RWPE2 (cell line): ENCODE measurements at places on chromosomes 4 and X.

DNA sequence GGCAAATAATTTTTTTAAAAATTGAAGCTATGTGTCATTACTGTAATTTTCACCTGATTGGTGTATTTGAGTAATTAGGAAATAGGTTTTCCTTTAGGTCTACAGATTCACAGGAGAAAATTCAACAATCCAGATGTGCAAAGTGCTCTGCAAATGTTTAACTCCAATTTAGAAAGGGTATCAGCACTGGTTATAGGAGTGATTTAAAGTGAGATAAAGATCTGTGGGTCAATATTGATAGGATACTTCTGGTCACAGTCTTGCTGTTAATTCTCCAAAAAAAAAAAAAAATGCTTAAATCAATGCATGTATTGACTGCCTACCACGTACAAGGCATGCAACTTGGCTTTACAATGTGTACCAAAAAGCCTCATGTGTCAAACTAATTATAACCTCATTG, 271.3 kb downstream of the PPP3CA start:
- DNase-seq = no peak

DNA sequence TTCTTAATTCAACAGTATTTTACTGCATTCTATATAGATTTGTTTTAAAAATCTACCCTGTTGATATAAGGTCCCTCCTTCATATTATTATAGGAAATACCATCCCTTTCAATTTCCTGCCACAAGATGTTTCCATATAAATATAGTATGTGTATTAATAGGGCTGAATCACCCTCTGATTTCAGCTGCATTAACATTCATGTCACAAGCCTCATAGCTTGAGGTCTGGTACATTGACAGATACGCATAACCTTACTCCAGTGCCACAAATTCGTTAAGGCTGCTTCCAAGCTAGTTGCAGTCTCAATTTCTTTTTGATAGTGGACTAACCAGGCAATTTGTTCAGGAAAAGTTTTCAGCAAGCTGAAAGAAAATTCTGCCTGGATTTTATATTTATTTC, 128.4 kb downstream of the KLHL34 start:
- DNase-seq = no peak

- DNase-seq = no peak
Measured at GRCh38 chr4:104616401-104616820, 121.7 kb upstream of the CXXC4 start.

DNA sequence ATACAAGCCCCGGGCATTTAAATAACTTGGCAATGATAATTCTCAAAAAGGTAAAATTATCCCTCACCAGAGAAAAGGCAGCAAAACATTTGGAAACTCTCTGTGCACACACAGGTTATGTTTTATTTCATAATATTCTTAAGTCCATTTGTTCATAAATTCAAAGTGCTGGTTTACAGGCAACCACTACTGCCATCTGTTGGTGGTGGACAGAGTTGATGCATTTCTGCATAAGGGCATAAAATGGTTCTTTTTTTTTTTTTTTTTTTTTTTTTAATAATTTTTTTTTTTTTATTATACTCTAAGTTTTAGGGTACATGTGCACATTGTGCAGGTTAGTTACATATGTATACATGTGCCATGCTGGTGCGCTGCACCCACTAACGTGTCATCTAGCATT, 31.5 kb upstream of the IL21 start:
- DNase-seq = no peak

GRCh38 chr4:2800691-2801596, 8.1 kb downstream of the SH3BP2 start:
- DNase-seq = peak; percentile 62

- DNase-seq = no peak
Measured at GRCh38 chrX:12065251-12065650, 73.0 kb upstream of the FRMPD4 start.

DNA sequence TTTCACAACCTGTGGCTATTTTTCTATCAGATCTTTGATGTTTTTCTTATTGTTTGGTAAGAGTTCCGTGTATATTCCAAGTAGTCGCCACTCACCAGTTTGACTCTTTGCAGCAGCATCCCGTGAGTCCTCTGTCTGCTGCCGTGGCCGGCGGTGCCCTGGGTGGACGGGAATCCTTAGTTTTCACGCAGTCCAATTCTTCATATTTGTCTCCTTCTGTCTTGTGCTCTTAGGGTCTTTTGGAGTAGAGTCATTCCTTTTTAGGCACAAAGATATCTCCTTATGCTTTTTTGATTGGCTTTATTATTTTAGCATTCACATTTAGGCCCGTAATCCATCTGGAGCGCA, 94.9 kb upstream of the MSX1 start:
- DNase-seq = no peak

DNA sequence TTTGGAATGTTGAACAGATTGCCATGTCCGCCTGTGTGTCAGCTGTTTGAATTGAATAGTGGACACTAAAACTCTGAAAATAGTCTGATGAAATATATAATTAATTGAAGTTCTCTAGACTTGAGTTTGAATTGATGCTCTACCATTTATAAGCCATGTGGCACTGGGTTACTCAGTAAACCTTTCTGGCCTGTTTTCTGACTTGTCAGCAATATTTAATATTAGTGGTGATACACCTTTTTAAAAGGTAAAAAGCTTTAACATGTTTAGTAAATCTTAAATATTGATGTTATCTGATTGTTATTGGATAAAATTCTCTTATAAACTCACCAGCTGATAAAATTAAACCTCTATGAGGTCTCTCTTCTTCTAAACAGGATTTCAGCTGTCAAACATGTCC, 695.4 kb upstream of the HS3ST1 start:
- DNase-seq = no peak

GRCh38 chrX:134249241-134249640, 12.3 kb downstream of the CCDC160 start:
- no peak for DNase-seq

DNA sequence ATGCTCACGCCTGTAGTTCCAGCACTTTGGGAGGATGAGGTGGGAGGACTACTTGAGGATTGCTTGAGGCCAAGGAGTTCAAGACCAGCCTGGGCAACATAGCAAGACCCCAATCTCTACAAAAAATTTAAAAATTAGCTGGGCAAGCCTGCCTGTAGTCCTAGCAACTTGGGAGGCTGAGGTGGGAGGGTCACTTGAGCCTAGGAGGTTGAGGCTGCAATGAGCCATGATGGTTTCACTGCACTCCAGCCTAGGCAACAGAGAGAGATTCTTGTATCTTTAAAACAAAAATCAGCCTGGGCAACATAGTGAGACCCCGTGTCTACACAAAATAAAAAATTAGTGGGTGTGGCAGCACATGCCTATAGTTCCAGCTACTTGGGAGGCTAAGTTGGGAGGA, 1.9 kb downstream of the ZNF41 start:
- DNase-seq = no peak

- DNase-seq = no peak
Measured at GRCh38 chr4:68447201-68447600, at the start of gene TMPRSS11E. TMPRSS11E (plus strand) TSS chr4:68447463; CDS start chr4:68447513, 50 bp downstream.

GRCh38 chr4:174526731-174527130, 4.4 kb upstream of the HPGD start:
- DNase-seq = no peak

- peak; percentile 59 for DNase-seq
Measured at GRCh38 chr4:54231768-54232688, 2.9 kb downstream of the PDGFRA start.

DNA sequence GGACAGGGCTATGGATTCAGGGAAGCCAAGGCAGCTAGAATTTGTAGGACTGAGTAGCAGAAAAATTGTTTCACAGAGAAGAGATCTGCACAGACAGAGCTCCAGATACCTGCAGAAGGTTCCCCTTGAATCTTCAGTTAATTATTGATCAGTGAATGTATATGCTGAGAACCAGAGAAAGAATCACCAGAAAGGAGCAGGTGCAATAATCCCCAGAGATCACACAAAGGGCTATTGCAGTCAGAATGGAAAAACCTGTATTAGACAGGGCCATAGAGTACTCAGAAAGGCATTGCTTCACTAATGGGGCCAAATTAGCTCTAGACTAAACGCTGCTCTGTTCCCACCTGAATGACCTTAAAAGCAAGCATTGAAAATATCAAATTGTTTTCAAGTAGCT, 35.5 kb upstream of the SMAD1 start:
- no peak for DNase-seq

- no peak for DNase-seq
Measured at GRCh38 chr4:151488968-151489367, 80.0 kb downstream of the FHIP1A start.

DNA sequence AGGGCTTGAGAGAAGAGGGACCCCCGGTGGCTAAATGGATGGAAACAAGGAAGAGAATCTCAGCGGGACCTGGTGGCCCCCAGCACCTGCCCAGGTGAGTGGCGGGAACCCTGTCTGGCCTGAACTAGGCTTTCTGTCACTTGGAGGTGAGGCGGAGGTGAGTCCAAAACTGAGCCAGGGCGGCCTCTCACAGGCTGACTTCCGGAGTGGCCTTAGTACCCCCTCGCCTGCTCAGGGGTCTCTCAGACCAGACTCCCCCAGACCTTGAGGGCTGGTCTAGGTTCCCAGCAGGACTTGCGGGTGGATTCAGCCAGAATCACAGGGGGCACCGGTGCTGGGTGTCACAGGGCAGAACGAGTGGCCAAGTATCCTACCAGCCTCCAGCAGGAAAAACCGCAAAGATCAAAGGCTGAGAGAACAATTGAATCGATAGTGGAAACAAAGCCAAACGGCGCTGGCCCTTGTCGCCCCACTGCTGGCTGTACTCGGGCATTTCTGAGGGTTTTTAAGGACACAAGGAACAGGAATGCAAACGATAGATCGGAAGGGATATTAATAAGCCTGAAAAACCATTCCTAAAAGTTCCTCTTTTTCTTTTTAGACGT, 67.8 kb downstream of the WFS1 start:
- no peak for DNase-seq

GRCh38 chrX:29143756-29144155, 556.5 kb downstream of the IL1RAPL1 start:
- DNase-seq = no peak

DNA sequence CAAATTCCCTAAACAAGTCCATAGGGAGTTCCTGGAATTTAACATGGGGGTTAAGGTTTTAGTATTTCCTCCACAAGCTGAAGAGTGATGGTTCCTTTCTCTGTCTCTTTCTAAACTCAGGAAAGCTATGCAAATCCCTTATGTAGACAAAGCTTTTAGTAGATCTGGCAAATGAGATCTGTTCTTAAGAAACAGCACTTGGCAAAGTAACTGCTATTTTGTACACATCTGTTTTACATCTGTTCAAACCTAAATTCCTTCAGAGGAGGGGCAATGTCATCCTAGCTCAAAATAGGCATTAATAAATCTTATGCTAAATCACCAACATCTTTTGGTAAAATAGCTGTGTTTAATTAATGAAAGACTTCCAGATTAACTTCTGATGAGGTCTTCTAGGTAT, 137.8 kb upstream of the TBC1D9 start:
- DNase-seq = no peak

- DNase-seq = no peak
Measured at GRCh38 chr4:53694666-53695065, 103.4 kb upstream of the LNX1 start.

GRCh38 chr4:121790976-121791375, 10.1 kb upstream of the EXOSC9 start:
- no peak for DNase-seq

GRCh38 chr4:145679520-145679919, 426 bp upstream of the C4orf51 start:
- DNase-seq = no peak

DNA sequence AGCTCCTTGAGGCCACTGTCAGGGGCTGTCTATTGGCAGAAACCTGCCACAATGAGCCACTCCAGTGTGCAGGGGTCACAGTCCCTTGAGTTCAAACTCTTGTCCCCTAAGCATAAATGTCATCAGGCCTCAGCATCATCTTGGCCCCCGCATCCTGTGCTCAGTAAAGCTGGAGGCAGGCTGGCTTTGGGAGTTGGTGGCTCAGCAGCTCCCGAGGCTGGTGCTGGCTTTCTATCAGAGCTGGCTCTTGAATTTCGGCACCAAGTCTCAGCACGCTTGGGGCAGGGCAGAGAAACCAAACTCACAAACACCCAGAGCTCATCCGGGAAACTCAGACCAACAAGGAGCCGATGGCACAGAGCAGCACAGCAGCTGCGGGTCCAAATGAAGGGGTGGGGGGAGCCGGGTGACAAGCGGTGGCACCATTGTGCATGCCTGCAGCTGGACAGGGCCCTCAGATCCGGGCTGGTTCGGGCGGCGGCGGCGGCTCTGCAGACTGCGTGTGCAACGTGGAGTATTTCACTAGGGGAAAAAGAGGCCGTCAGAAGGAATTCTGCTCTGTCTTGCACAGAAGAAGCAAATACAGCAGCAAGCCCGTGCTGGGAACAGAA, 75.5 kb downstream of the MTMR1 start:
- no peak for DNase-seq

DNA sequence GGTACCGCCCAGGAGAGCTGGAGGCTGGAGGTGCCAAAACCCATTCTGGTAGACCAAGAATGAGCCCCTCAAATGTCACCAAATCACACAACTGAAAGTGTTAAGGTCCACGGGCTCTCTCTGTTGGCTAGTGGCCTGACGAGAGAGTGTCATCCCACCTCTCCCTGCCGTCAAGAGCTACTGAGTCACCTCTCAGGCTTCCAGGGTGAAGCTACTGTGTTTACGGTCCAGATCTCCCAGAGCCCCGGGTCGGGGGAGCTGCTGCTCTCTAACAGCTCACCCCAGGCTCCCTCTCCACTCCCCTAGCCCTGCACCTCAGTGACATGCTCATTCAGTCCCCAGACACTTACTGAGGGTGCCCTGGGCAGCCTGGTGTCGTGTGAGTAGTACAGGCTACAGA, 59.2 kb downstream of the ADGRG2 start:
- no peak for DNase-seq

GRCh38 chr4:68712207-68712606, 41.8 kb upstream of the UGT2B15 start:
- no peak for DNase-seq

DNA sequence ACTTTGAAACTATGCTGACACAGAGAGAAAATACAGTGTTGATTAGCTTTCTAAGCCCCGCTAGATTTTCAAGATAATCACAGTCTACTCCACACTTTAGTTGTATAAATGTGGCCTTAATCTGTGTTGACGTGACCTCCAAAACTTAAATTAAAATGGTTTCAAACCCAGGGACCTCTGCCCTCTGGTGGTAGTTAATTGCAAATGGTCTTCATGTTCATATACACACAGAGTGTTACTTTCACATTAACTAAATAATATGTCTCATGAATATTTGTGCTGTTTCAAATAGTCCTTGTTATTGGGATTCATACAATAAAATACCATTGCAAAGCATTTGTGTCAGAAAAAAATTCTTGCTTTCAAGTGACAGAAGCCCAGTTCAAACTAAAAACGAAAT, 64.3 kb downstream of the TASL start:
- no peak for DNase-seq

- DNase-seq = no peak
Measured at GRCh38 chr4:99321241-99322191, at the start of gene ADH1B. ADH1B (minus strand) TSS chr4:99321401; CDS start chr4:99321331, 70 bp downstream.

- no peak for DNase-seq
Measured at GRCh38 chrX:119648421-119648775, 42.2 kb upstream of the NKRF start.

GRCh38 chr4:169557061-169557636, 55.2 kb downstream of the NEK1 start:
- no peak for DNase-seq
